EH (cell line): ENCODE measurements at places on chromosomes 5 and 9.

GRCh38 chr5:115243412-115243811 is 19.3 kb downstream of the PGGT1B start:
- DNase-seq: peak; percentile 15

- peak; percentile 11 for DNase-seq
Observed at GRCh38 chr9:120965344-120966012, 38.9 kb upstream of the TRAF1 start.

GRCh38 chr9:71001780-71002386 is 119.5 kb downstream of the TRPM3 start:
- peak; percentile 41 for DNase-seq

- DNase-seq: peak; percentile 97
Observed at GRCh38 chr5:77282337-77283027, 72.0 kb downstream of the PDE8B start.

DNA sequence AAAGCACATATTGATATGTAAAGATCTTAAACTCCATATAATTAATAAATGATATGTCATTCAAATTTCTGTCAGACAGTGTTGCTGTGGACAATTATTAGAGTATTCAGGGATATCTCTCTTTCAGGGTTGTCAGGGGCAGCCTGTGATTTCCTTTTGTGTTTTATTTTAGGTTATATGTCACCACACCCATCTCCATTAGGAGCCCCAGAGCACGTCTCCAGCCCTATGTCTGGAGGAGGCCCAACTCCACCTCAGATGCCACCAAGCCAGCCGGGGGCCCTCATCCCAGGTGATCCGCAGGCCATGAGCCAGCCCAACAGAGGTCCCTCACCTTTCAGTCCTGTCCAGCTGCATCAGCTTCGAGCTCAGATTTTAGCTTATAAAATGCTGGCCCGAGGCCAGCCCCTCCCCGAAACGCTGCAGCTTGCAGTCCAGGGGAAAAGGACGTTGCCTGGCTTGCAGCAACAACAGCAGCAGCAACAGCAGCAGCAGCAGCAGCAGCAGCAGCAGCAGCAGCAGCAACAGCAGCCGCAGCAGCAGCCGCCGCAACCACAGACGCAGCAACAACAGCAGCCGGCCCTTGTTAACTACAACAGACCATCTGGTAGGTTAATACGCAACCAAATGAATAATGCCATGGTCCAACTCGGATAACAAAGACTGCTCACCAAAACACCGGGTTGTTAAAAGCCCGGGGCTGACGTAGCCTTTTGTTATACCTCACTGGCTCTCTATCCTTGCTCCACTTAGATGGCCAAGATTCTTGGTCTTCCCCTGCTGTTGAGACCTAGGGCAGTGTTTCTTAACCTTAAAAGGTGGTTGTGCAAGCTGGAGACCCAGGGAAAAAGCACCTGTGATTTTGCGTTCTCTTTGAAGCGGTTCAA is 24.4 kb downstream of the SMARCA2 start:
- DNase-seq: no peak

GRCh38 chr5:161167016-161167767 is 315.2 kb upstream of the ATP10B start:
- no peak for DNase-seq

DNA sequence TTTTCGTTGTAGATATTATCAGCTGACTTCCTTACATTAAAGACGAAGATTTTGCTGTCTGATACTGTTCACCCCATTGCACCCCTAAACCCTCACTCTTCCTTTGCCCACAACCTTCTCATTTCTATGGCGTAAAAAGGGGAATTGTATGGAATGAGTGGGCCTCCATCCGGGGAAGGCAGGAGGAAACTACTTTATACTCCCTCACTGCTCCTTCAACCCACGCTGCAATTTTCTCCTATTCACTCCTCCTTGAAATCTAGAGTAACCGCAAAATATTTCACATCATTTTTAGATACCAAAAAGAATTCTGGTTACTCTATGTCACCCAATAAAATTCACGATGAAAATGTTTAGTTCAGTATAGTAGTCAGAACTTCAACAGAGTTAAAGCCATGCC is 330.8 kb downstream of the DIRAS2 start:
- no peak for DNase-seq

DNA sequence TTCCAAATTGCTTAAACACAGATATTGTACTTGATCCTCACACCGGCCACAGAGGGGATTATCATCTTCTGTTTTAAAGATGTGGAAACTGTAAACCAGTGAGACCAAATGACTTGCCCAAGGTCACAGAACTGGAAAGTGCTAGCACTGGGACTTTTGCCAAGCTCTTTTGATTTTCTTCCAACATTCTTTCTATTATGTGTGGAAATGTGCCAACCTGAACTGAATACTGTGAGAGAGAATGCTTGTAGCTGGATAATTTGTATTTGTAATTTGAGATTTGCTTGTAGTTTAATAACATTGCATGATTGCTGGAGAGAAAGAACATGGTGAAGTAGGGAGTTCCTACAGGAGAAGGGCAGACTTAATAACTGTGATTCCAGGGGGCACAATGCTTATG is 977.9 kb upstream of the NUDT12 start:
- DNase-seq: peak; percentile 2

- DNase-seq: no peak
Observed at GRCh38 chr5:59607138-59607765, 286.3 kb downstream of the PDE4D start.

- DNase-seq: no peak
Observed at GRCh38 chr9:8677741-8678140, 878.2 kb upstream of the DMAC1 start.

DNA sequence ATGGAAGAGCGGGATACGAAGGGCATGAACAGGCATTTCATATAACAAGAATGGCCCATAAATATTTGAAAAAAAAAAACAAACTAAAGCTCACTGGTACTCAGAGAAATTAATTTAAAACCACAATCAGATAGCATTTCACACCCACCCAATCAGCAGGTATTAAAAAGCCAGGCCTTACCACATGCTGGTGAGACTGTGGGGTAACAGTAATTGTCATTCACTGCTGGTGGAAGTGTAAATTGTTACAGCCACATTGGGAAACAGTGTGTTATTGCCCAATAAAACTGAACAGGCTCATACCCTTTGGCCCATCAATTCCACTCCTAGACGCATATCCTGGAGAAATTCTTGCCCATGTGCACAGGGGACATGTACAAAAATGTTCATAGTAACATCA is 66.0 kb downstream of the PLAC8L1 start:
- DNase-seq: no peak

DNA sequence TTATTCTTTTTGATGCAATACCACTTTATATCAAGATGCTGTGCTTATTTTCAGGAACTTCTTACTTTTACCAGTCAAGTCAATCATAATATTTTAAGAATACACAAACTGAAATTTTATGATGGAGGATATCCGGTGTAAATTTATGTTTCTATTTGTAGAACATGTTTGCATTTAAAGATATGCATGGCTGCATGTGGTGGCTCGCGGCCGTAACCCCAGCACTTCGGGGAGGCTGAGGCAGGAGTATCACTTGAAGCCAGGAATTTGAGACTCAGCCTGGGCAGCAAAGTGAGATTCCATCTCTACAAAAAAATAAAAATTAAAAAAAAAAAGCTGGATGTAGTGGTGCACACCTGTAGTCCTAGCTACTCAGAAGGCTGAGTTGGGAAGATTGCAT is 73.5 kb upstream of the ALDH1A1 start:
- DNase-seq: no peak

DNA sequence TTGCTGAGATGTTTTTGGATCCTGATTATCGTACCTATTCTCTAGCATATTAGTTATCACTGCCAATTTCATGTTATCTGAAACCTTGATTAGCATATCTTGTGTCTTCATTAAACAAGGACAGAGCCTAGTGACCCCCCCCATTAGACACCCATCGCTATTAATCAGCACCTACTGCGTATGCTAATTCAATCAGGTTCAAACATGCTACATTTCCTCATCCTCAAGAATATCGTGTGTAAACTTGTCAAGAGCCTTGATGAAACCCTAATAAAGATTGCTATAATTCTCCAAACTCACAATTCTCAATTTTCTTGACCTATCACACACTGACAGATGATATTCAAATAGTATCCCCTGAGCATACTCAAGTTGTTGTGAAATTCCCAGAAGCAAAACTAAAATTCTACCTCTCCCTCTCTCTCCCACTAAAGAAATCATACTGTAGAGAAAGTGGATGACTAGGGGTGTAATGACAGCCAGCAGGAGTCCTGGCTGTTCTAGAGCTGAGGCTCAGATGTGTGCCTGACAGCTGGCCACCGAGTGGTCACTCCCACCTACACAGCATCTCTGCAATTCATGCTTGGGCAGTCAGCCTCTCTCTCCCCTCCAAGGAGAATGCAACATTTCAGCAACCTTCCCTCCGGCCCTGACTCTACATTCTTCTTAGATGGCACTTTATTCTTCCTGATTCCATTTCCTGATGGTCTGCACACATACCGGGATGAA is 9.2 kb upstream of the ZNF354A start:
- no peak for DNase-seq

GRCh38 chr5:168474319-168474718 is 12.0 kb upstream of the RARS1 start:
- DNase-seq: no peak

DNA sequence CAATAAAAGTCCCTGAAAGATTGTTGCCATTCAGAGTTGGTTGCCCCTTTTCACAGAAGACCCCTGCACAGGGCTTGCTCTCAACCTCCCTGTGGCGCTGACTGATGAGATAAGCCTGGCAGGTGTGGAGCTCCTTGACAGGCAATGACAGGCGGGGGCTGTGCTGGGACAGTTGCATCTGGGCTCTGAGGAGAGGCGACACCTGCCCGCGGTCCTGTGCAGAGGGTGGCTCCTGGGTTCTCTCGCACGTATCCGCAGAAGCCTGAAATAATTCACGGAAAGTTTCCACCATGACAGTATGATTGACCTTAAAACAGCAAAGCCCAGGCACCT is 19.8 kb upstream of the EXOC3 start:
- DNase-seq: no peak
